GM12878 (cell line): ENCODE measurements at places on chromosomes 2 and 18.

GRCh38 chr2:16069933-16070647 lies 129.7 kb downstream of the MYCN start:
- no peak for DNase-seq

DNA sequence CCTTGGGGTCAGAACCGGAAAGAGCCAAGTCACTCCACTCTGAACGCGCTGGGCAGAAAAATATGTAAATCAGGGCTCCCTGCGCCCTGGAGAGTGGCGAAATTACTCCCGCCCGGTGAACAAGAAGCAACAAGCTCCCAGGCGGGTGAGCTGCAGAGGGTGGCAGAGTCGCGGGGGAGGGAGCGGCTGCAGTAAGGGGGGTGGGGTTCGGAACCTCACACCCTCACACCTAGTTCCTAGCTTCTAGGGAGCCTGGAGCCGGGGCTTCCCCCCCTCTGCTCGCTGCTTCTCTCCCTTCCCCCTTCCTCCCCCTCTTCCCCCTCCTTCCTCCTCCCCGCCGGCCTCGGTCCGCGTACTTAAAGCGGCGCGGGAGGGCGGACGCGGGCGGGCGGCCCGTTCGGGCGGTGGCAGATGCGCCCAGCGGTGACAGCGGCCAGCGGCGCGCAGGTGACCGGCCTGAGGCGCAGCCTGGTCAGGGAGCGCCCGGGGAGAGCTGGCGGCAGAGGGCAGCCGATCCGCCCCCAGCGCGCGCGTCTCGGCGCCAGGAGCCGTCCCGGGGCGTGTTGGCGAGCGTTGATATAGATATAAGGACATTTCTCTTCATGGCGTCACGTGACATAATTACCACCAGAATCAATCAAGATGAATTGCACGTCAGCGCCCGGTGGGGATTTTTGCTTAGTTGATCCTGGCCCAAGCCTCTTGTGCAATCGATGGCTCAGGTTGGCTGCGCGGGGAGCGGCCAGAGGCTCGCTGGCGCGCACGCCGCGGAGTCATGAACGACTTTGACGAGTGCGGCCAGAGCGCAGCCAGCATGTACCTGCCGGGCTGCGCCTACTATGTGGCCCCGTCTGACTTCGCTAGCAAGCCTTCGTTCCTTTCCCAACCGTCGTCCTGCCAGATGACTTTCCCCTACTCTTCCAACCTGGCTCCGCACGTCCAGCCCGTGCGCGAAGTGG lies at the start of gene HOXD11:
Gene HOXD11 (plus strand): TSS at position 700 of the 959 bp plus-strand sequence. CDS start 76 bp downstream, at position 776.
- DNase-seq = no peak

- no peak for DNase-seq
These were observed 378.9 kb downstream of the NBAS start for GRCh38 chr2:15182275-15182674.

GRCh38 chr18:13496691-13497281 lies 229.6 kb downstream of the FAM210A start:
- no peak for DNase-seq

DNA sequence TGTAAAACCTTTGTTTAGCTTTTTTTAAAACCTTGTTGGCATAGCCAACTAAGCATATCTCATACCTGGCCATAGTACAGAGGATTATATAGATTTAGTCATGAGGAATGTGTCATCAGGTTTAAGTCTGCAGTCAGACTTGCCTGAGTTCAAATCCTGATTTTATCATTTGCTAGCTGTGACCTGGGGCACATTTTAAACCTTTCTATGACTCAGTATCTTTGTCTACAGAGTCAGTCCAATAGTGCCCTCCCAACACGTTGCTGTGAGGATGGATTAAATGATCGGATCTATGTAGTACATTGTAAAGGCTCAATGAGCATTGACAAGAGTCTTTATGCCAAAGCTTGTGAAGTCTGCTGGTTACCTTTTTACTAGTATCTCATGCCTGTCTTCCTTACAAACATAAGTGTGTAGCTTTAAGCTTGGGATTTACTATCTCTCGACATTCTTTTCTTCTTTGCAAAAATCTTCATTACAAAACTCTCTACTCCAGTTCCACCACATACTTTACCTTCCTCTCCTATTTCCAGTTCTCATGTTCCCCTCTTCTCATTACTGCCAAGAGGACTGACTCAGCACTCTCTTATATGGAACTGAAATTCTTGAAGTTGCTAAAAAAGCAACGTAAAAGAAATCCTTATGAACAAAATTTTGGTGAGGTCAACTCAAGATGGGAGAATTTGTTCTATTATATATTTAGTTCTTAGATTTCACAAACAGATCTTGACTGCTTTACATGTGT lies 68.1 kb upstream of the RBMS1 start:
- DNase-seq = no peak

DNA sequence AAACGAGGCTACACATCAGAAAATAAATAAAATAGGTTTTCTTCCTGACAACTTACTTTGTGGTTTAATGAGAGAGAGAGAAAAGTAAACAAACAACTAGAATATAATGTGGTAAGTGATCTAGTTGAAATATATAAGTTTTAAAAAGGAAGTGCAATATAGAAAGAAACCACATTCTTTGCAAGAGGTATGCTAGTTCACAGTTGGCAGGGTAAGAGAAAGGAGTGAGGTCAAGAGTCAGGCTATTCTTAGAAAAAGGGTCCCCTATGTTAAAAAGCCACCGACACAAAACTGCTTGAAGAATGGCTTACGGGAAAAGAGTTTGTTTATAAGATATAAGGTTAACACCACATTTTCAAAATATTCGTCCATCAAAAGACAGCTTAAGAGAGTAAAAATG lies 462.1 kb downstream of the ERBB4 start:
- no peak for DNase-seq

DNA sequence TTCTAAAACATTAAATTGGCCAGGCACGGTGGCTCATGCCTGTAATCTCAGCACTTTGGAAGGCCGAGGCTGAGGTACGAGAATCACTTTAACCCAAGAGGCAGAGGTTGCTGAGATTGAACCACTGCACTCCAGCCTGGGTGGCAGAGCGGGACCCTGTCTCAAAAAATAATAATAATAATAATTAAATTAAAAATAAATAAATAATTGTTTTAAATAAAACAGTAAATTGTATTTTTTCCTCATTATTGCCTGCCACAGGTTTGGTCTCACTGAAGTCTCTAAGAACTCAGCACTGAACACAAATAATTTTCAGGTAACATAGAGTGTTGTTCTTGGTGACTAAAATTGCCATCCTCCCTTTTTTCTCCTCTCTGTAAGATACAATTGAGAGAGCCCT lies 19.8 kb downstream of the COL5A2 start:
- no peak for DNase-seq

- DNase-seq = no peak
These were observed 17.8 kb upstream of the SCLY start for GRCh38 chr2:238042849-238043584.

DNA sequence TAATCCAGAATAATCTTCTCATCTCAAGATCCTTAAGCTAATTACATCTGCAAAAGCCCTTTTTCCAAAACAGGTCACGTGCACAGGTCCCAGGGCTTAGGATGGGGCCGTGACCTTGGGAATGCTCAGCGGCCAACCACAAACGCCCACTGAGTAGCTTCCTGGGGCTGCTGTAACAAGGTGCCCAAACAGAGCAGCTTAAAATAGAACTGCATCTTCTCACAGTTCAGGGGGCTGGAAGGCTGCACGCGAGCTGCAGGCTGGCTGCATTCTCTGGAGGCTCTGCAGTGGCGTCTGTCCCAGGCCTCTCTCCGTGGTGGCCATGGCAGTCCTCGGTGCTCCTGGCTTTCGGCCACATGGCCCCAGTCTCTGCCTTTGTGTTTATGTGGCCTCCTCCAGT lies 31.9 kb downstream of the ADI1 start:
- no peak for DNase-seq

DNA sequence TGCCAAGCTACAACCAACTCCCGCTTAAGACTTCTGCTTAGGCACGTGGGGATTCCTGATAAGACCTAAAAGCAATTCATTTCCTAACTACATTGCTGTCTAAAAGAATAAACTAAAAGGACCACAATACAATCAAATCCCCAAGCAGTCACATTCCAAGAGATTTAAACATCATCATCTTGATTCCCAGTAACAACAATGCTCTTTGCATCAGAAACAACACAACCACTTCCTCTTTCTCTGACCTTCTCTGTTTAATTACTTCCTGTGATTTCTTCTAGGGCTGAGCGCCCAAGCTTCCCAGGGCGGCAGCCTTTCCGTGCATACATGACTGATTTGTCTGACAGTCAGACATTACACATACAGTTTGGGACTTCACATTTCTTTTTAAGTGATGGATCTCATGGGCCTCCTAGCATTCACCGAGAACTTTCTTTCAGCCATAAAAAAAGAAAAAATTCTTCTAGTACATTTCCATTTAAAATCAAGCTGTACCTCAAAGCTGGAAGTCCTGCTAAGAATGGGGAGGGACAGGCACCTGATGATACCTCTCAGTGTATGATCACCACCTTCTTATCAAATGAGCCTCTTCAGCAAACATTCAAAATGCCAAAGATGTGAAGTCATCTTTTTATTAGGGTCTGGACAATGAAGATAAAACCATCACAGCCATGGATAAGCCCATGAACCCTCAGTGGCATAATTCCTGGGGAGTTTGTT lies 11.5 kb downstream of the SPRED2 start:
- no peak for DNase-seq

DNA sequence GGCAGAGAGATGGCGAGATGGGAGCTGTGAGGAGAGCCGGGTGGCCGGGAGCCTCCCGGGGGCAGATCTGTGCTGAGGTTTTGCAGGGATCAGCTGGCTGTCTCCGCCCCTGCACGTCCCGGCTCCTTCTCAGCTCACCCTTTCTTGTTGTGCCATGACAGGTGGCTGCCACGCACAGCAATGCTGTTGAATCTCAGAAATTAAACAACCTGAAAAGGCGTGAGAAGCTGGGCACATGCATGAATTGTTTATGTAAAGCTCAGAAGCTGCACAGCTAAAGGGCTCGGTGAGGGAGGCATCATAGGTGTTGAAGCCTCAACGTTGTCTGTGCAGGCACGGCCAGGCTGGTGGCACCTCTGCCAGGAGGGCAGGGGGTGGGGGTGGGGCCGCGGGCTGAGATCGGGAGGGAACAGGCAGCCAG lies 858 bp upstream of the RTP5 start:
- no peak for DNase-seq

- DNase-seq = no peak
These were observed 13.5 kb upstream of the COLEC12 start for GRCh38 chr18:513826-514530.

DNA sequence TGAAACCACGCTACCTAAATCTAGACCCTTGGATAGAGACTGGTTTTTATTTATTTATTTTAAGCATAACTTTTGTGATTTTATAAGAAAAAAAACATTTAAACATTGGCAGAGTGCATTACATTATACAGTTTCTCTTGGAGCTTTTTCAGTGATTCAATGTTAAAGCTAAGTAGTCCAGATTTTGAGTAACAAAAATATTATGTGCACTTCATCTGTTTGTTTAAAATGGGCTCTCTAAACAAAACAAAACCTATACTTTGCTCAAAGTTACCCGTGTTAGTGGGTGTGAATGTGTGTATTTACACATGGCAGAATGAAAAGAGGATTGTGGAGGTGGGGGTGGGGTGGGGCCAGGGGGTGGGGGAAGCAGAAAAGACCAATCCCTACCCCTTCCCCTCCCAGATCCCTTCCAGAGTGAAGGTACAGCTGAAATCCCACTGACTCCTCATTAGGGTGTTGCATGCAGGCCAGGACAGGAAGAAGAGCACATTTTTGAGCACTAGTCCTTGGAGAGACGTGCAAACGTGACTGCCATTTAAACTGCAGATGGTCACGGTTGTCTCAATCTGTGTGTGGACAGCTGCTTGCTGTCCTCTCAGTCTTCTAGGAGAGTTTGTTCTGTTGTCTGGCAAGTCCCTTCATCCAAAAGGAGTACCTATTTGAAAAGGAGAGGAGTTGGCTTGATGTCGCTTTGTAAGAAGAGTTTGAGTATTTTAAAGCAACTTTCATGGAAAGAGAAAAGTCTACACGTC lies 303.0 kb downstream of the ICOS start:
- DNase-seq = no peak

GRCh38 chr2:172976116-172976515 lies 99.5 kb upstream of the MAP3K20 start:
- DNase-seq = no peak

DNA sequence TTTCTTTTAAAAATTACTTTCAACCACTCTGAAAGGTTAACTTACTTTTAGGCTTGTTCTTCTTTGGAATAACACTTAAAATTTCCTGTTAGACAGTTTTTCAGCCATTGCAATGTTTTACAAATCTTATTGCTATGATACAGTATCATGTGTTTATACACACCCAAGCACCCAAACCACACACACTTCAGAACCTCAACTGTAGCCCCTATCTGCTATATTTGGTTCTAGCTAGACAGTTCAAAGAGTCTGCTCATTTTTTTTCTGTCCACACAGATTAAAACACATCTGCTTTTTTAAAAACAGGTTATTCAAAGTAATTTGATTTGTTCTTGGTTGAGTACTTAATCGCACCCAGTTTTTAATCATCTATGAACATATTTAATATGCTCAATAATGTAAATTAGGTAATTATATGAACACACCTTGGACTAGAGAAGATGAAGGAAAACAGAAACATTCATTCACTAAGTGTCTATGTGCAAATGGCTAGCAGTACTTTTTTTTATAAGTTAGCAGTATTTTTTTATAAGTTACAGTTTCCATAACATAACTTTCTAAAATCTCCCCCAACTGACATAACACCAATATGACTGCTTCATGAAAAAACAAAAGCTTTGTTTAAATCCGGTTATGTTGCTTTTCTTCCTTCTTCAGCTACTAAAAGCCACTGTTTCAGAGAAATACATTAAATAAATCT lies 17.6 kb downstream of the FBXO11 start:
- DNase-seq = no peak

DNA sequence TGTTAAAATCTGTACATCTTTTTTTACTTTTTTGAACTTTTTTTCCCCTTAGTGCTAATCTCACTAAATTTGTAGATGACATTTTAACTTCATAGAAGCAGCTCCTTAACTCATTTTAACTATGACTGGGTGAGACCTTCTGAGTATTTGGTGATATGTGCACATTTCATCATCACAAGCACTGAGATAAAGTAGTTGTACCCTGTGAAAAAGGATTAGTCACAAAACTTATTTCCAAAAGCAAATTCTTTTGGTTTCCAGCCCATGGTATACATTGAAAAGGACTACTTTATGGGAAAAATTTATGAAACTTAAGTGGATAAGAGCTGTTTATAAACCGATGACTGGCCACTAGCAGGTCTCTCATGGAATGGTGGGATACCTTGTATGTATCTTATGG lies 581.5 kb downstream of the PLCL1 start:
- no peak for DNase-seq

DNA sequence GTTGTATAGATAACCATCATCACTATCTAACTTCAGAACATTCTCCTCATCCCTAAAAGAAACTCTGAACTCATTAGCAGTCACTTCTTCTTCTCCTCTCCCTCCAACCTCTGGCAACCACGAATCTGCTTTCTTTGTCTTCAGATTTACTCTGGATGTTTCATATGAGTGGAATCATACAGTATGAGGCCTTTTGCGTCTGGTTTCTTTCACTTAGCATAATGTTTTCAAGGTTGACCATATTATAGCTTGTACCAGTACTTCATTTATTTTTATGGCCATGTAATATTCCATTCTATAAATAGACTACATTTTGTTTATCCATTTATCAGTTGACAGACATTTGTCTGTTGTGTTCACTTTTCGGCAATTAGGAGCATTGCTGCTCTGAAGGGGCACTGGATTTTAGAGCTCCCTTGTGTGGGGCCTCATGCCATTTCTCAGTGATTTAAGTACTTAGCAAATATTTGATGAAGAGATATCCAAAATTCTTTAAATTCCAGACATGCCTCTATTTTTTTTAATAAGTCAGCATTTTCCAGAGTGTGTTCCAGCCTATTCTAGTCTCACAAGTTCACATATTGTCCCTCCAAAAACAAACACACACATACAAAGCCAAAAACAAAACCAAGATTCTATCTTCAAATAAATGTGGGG lies 22.5 kb upstream of the MAP3K20 start:
- DNase-seq = no peak

GRCh38 chr2:204060841-204061240 lies 124.3 kb downstream of the ICOS start:
- no peak for DNase-seq
